ENCODE measurements at places on chromosomes 1 and 21.
A peak's percentile ranks its signal among the peaks of the same experiment; 100 is the strongest.

DNA sequence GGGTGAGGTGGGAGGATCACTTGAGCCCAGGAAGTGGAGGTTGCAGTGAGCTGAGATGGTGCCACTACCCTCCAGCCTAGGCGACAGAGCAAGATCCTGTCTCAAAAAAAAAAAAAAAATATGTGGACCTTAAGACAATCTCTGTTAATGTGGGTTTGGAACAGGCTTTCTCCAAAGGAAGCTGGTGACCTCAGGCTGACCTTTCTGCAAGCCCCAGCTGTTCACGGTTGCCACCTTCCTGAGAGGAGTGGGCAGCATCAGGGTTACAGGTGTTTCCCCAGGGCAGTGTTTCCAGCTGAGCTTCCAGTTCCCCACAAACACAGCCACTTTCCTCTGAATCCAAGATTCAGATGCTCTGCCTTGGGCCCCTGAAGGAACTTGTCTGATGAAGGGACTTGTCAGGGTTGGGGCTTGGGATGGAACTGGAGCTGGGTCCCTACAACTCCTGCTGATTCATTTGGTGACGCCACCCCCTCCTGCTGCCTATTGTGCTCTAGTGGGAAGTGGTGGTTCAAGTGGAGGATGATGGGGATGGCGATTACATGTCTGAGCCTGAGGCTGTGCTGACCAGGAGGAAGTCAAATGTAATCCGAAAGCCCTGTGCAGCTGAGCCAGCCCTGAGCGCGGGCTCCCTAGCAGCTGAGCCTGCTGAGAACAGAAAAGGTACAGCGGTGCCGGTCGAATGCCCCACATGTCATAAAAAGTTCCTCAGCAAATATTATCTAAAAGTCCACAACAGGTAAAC, 1.9 kb downstream of the ZBTB48 start:
- DNase-seq, result no peak

DNA sequence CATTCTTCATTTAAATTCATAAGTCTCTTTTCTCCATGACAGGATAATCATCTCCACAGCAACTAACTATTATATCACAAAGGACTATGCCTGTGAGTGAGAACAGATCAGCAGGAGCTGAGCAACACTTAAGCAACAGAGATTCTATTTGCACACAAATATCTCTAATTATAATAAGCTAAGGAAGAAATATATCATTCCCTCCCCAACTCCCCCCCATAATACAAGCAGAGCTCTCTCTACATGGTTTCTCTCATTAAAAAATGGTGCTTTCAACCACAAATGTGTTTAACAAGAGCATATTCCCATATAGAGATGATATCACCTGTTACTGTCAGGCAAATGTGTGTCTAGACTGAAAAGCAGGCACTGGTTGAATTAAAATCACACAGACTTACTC, 34.5 kb upstream of the NIBAN1 start:
- no peak for DNase-seq

DNA sequence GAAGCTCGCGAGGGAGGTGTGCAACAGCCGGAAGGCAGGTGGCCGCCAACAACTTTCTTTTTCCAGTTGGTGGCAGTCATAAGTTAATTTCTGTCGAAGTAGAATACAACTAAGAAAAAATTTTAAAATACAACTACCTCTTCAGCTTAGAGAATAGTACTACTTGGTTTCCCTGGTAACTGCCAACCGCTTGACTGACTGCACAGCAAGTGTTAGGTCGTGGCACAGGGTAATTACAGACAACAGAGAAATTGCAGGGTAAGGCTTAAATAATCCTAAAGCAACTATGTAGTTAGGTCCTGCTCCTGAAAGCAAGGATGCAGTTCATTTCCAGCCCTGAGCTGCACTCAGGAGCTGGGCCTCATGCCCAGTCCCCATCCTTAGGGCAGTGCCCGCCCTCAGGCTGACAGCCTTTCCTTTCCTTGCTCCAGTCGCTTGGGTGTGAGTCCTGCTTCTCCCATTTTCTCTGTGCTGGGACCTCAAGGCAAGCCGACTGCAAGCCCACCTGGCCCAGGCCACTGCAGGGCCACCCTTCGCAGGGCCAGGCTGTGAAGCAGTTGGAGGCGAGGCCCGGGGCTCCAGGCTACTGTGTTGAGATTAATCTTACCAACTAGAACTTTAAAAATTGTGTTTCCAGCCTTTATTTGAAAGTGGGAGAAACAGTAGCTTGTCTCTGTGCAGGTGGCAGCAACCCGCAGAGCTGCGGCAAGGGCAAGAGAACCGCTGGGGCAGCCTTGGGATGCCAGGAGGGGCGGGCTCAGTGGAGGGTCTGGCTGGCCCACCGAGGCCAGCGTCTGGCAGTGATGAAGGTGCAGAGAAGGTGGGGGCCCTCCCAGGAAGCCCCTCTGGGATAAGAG, 148.3 kb downstream of the PCBP3 start:
- no peak for DNase-seq

DNA sequence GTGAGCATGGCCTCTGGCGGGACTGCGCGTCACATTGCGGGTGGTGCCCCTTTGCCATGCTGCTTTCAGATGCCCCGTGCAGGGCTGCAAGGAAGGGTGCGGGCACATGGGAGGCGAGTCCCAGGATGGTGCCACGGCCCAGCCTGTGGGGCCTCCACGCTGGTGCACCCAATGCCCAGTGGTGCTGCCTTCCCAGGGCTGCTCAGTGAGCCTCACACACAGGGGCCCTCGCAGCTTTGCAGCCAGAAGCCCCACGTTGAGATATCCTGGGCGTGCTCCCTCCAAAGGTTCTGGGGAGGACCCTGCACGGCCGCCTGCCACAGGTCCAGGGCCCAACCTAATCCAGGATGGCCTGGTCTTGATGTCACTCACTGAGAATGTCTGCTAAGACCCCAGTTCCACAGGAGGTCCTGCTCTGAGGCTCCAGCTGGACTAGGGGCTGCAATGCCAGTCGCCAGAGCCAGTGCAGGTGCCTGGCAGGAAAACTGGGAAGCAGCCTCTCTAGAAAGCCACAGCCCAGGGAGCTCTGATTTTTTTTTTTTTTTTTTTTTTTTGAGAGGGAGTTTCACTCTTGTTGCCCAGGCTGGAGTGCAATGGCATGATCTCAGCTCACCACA, 34.1 kb upstream of the PRSS38 start:
- no peak for DNase-seq

DNA sequence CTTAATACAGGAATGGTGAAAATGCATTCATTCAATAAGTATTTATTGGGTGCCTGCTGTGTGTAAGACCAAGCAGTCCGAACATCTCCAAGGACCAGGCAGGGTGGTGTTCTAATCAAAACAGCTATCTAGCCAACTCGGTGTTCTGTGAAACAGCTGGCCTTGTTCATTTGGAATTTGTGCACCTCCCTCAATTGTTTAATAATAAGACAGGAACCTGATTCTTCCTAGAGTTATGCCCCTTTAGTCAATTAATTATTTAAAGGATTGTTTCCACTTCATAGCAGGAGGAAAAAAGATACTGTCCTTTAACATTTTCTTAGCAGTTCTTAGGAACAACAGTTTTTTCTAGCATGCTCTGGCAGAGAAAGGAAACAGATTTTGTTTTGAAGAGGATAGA, 30.4 kb downstream of the S100A10 start:
- no peak for DNase-seq

DNA sequence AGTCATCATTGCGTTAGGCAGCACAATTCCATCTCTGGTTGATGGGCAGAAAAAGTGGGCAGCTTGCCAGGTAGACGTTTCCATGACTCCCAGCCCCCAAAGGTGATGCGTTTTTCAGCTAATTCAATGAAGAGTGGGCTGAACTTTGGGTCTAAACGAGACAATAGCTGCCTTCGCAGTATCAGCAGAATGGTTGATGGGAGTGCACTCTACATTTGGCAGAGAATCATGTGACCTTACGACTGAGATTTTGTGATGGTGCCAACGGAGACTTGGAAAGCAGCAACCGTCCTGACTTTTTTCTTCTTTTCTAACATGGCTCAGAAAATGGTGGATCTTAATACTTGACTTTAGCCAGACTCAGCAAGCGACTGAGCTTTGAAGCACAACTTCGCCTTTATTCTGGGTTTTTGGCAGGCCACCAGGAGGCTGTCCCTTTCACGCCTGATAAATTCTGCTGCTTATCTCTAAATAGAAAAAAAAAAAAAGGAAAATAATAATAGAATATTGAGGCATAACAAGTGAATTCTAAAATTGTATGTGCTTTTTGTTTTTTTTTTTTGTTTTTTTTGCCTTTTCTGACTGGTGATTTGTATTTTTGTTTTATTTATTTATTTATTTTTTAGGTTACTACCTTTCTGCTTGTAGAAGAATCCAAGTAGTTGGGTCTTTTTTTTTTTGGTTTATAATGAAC, 804.8 kb downstream of the USP25 start:
- no peak for DNase-seq

DNA sequence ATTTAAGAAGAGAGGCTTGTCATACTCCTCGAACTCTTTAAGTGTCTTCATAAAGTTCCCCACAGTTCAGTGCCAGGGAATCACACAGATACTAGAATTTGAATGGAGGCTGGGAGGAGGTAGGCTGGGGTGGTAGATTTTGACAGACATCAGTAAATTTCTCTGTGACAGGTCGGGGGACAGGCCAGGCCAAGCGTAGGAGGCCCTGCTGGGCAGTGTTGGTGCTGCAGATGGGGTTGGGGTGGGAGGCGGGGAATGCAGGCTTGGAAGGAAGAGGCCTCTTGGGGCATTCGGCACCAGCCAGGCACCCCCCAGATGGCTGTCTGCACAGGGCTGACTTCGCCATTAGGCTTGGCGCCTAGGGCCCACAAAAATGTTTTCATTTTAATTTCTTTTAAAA, 84.0 kb downstream of the MAN1C1 start:
- DNase-seq, result no peak

- DNase-seq, result no peak
Observed at GRCh38 chr1:4027008-4027407, 126.9 kb upstream of the C1orf174 start.

GRCh38 chr1:152739841-152740240, 18.0 kb upstream of the KPRP start:
- no peak for DNase-seq

DNA sequence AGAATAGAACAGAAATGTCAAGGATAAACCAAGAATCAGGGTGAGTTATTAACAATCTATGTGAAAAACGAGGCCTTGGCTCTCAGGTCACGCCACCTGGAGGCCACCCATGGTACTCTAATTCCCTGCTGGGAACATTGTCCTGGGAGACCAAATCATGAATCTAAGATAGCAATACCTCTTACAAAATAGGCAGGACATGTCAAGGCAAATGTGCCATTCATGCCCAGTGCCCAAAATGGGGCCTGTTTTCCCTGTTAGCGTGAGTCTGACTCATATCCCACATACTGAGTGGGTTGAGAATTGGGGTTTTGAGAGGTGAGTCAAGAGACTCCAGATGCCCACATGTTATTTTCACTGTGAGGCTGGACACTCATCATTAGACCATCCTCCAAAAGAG, 380.8 kb downstream of the HHIPL2 start:
- DNase-seq, result no peak

- no peak for DNase-seq
Observed at GRCh38 chr1:74396933-74397332, 115.5 kb downstream of the LRRC53 start.

- DNase-seq, result no peak
Observed at GRCh38 chr1:164712131-164713036, 153.4 kb downstream of the PBX1 start.

DNA sequence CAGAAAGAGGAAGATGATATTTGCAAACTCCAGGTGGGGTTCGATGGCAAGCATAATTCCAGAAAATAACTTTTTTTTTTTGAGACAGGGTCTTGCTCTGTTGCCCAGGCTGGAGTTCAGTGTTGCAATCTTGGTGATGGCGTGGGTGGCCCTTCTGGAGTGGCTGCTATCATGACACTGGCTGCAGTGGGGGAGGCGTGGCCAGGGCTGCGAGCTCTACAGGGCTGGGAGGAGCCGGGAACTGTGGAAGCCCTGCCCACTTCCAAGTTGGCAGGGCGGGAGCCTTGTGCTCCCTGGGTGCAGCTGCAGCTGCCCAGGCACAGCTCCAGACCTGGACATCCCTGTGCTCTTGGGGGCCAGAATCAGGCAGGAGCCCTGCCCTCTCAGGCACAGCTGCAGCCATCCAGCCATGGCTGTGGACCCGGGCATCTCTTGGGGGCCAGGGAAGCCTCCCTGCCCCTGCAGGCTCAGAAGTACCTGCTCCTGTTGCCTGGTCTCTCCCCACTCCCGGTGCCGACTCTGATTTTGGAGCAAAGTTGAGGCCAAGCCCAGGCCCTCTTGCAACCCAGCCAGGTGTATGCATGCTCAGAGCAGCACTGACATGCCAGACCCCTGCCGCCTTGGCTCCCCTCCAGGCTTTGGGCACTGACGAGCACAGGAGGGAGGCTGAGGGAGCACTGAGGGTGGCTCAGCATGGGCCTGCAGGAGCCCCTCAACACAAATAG, 7.2 kb upstream of the BCL10 start:
- DNase-seq, result no peak

DNA sequence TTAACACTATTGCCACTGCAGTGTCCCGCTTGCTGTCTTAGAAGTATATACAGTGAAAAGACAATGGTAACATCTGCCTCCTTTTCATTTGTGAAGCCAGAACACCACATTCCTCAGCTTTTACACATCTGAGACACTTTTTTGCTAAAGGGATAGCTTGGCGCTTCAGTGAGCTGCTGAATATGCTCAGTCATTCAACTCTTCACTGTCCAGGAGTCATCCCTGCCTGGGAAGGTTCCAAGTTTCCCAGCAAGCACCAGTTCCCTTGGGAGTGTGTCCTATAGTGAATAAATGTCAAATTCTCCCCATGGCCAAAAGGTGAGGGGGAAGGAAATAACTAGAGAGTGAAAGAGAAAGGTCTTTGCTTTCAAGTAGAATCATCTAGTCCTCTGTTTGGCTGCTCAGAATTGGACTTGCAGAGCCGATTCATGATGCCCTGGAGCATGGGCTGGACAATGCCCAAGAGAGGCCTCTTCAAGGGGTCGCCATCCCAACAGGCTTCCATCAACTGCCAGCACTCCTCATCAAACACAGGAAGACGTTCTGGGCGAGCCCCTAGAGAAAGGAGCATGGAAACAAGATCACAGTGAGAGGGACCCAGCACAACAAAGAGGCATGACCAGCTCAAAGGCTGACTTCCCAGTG, 25.5 kb upstream of the RBBP5 start:
- DNase-seq, result no peak

- DNase-seq, result no peak
Observed at GRCh38 chr1:226937940-226938725, 2.0 kb upstream of the COQ8A start.

GRCh38 chr1:229970714-229971113, 96.3 kb upstream of the GALNT2 start:
- no peak for DNase-seq

GRCh38 chr1:215667761-215668160, 100.7 kb downstream of the KCTD3 start:
- no peak for DNase-seq

- peak; percentile 24 for DNase-seq
Observed at GRCh38 chr1:14923727-14924452, 229.7 kb upstream of the TMEM51 start.

GRCh38 chr1:152398812-152399698, 15.0 kb downstream of the CRNN start:
- DNase-seq, result peak; percentile 30

- DNase-seq, result no peak
Observed at GRCh38 chr21:43192501-43193081, 23.8 kb downstream of the CRYAA start.
